ENCODE measurements at places on chromosomes 7 and 10.

- no peak for DNase-seq
- H3K27ac ChIP-seq = no peak within 1 kb of the TSS
- no peaks in the 10 kb centered on the region for H3K4me1 ChIP-seq
- no peaks in the 10 kb centered on the region for H3K36me3 ChIP-seq
- H3K4me3 ChIP-seq = no peak within 1 kb of the TSS
Observed at GRCh38 chr10:48684792-48685623, at the start of gene WDFY4. Gene WDFY4 (plus strand): TSS chr10:48684873. CDS start chr10:48709733, 24,860 bp downstream.

GRCh38 chr7:134365341-134366054 lies 48.8 kb upstream of the SLC35B4 start:
- H3K36me3 ChIP-seq = no peaks in the 10 kb centered on the region
- no peaks in the 10 kb centered on the region for H3K27me3 ChIP-seq
- no peak overlapping the region for H3K27ac ChIP-seq
- no peaks in the 10 kb centered on the region for H3K4me1 ChIP-seq

DNA sequence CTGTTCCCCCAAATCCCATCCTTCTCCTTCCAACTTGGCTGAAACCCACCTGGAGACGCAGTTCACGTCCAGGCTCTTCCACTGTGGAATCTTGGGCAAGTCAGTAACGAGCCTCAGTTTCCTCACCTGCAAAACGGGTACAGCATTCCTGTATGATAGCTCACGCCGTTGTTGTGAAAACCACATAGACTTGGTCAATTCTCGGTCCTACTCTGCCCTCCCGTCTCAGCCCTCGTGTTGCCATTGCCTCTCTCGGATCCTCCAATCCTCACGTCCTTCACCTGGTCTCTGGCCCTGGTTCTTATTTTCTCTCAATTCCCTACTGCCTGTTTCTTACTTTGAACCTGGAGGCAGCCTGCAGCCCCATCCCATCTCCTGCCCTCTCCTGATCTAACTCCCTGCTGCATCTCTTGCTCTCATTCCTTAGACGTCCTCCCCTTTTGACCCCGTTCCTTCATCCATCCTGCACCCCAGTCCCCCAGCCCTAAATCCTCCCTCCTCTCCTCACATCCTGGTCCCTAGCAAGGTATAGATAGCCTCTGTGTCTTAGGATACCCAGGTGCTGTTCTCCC lies 2.0 kb upstream of the MUC12 start:
- peaks cover 8% of the 10 kb centered on the region for H3K4me1 ChIP-seq
- no peaks in the 10 kb centered on the region for H3K36me3 ChIP-seq
- H3K27ac ChIP-seq = no peak overlapping the region
- H3K4me3 ChIP-seq = no peak overlapping the region

- no peak for DNase-seq
- H3K4me3 ChIP-seq = no peak overlapping the region
- no peaks in the 10 kb centered on the region for H3K27me3 ChIP-seq
- H3K27ac ChIP-seq = no peak overlapping the region
- peaks cover 3% of the 10 kb centered on the region for H3K36me3 ChIP-seq
Observed at GRCh38 chr7:157255201-157255606, 81.6 kb upstream of the DNAJB6 start.

- H3K36me3 ChIP-seq = no peaks in the 10 kb centered on the region
- H3K27me3 ChIP-seq = peaks cover 39% of the 10 kb centered on the region
- no peak overlapping the region for H3K27ac ChIP-seq
Observed at GRCh38 chr7:51314726-51315125, 1.9 kb downstream of the COBL start.

- H3K4me3 ChIP-seq = no peak overlapping the region
- H3K27me3 ChIP-seq = peaks cover 10% of the 10 kb centered on the region
- H3K36me3 ChIP-seq = no peaks in the 10 kb centered on the region
- no peak for DNase-seq
- no peaks in the 10 kb centered on the region for H3K4me1 ChIP-seq
Observed at GRCh38 chr7:128191136-128191844, 49.8 kb upstream of the LEP start.

GRCh38 chr10:91357497-91357896 lies 52.6 kb upstream of the HECTD2 start:
- no peaks in the 10 kb centered on the region for H3K36me3 ChIP-seq
- H3K27me3 ChIP-seq = no peaks in the 10 kb centered on the region
- H3K4me1 ChIP-seq = peaks cover 7% of the 10 kb centered on the region
- no peak overlapping the region for H3K27ac ChIP-seq
- DNase-seq = no peak

- H3K4me3 ChIP-seq = no peak overlapping the region
- no peaks in the 10 kb centered on the region for H3K27me3 ChIP-seq
- no peaks in the 10 kb centered on the region for H3K36me3 ChIP-seq
- DNase-seq = peak; percentile 22
- H3K4me1 ChIP-seq = no peaks in the 10 kb centered on the region
Observed at GRCh38 chr10:60414877-60415585, 25.4 kb upstream of the ANK3 start.

GRCh38 chr10:660413-660969 lies 29.0 kb downstream of the DIP2C start:
- no peak overlapping the region for H3K4me3 ChIP-seq
- H3K4me1 ChIP-seq = peaks cover 34% of the 10 kb centered on the region
- H3K36me3 ChIP-seq = no peaks in the 10 kb centered on the region
- no peak for DNase-seq
- no peaks in the 10 kb centered on the region for H3K27me3 ChIP-seq
- H3K27ac ChIP-seq = no peak overlapping the region

DNA sequence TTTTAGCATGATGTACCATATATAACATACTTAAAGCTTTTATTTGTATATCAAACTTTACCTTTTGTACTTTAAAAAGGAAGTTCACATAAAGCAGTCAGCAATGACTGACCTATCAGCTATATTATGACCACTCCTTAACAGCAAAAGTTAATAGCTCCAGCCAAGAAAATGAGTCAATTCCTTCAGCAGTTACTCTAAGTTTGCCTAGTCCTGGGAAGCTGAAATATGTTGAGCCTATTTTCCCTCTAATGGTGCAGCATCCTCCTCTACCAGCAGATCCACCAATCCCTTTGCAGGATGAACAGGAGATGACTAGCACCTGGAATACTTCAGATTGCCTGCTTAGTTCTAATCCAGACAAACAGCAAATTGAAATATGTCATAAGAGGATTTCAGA lies 64.2 kb downstream of the CUL2 start:
- peaks cover 4% of the 10 kb centered on the region for H3K36me3 ChIP-seq
- no peak overlapping the region for H3K27ac ChIP-seq
- DNase-seq = no peak
- no peaks in the 10 kb centered on the region for H3K27me3 ChIP-seq
- no peak overlapping the region for H3K4me3 ChIP-seq
- H3K4me1 ChIP-seq = no peaks in the 10 kb centered on the region

DNA sequence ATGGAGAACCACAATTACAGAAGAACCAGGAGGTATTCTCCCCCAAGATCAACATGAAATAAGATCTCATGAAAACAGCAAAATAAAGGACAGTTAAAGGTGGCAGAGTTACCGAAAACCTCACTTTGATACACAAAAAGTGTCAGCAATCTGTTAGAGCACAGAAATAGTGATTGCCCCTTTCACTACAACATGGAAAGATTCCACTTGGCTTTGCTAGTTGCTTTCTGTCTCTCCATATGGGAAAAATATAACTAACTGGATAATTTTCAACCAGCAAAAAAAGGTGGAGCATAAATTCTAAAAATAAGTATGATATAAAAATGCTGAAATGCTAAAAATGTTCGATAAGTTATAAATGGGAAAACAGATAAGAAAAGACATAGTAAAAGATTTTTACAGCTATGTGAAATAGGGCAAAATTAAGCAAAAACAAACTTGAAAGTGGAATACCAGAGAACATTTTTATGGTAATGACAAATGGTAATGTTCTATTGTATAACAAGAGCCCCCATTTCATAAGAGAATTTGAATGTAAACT lies 90.2 kb downstream of the GPR85 start:
- H3K27me3 ChIP-seq = no peaks in the 10 kb centered on the region
- H3K36me3 ChIP-seq = no peaks in the 10 kb centered on the region
- no peak for DNase-seq

DNA sequence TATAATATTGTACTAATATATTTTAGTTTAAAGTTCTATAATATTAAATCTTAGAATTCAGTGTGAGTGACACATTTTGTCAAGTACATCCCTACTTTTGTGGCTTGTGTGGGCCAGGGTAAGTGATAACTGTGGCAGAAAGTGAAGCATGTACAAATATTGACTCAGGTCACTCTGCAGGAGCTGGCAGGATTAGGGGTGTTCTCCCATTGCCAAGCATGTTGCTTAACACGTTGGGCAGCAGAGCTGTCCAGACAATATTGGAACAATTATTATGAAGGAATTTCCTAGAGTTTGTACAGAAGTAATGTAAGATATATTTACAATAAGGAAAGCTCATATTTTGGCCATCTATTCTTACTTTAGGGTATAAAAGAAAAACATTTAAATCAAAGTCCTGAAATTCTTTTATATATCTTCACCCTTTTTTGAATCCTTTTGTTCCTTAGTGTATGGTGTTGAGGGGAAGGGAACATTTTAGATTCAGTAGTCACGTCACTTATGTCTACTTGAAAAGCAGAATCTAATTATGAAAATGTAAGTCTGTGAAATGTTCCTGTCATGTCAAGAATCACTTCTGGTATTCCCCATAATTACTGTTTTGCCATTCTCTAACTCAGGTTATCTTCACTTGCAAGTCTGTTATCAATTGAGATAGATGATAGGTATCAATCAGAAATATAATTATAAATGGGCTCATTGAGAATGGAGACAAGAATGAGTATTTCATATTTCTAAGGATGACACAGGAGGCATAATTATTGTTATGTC lies 4.0 kb downstream of the HDAC9 start:
- no peak overlapping the region for H3K27ac ChIP-seq
- peaks cover 30% of the 10 kb centered on the region for H3K4me1 ChIP-seq
- H3K36me3 ChIP-seq = no peaks in the 10 kb centered on the region
- no peak for DNase-seq
- no peaks in the 10 kb centered on the region for H3K27me3 ChIP-seq
- H3K4me3 ChIP-seq = no peak overlapping the region

DNA sequence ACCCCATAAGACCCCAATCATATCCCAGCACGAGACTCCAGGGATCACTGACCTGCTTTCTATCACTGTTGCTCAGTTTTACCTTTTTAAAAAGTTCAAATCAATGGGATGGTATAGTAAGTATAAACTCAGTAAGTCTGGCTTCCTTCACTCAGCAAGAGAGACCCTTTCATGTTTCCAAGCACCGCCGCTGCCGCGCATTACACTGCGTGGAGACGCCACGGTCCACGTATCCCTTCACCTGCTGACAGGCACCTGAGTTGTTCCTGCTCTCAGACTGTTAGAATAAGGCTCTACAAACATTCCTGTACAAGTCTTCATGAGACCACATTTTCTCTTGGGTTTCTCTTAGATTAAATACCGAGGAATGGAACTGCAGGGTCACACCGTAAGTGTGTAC lies 28.3 kb downstream of the MAD1L1 start:
- no peaks in the 10 kb centered on the region for H3K36me3 ChIP-seq
- DNase-seq = no peak
- H3K27ac ChIP-seq = no peak overlapping the region
- H3K27me3 ChIP-seq = no peaks in the 10 kb centered on the region

GRCh38 chr10:88901984-88902789 lies 22.1 kb downstream of the STAMBPL1 start:
- no peaks in the 10 kb centered on the region for H3K36me3 ChIP-seq
- H3K4me1 ChIP-seq = peaks cover 3% of the 10 kb centered on the region
- no peak overlapping the region for H3K27ac ChIP-seq
- no peak for DNase-seq
- H3K27me3 ChIP-seq = no peaks in the 10 kb centered on the region

DNA sequence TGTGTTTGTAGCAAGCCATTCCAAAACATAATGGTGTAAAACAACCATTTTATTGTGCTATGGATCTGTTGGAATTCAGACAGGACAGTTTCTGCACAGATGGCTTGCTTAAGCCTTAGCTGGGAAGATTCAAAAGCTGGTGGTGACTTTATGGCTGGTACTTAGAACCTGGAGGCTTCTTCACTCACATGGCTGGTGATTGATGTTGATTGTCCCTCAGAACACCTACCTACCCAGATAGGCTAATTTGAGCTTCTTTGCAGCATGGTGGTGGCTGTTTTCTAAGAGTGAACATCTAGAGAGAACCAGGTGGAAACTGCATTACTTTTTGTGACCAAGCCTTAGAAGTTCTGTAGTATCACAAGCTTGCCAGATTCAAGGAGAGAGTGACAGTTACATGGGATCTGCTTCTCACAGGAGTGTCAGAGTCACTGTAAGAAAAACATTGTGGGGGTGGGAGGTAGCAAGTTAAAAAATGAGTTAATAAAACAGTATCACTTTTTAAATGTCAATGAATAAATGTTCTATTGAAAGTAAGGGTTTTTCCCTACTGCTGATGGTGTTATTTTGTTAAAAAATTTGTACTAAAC lies 7.1 kb downstream of the R3HCC1L start:
- H3K4me1 ChIP-seq = no peaks in the 10 kb centered on the region
- no peak overlapping the region for H3K4me3 ChIP-seq
- no peak overlapping the region for H3K27ac ChIP-seq
- H3K27me3 ChIP-seq = no peaks in the 10 kb centered on the region

- no peak for DNase-seq
Observed at GRCh38 chr7:25314094-25314730, 85.9 kb upstream of the NPVF start.

GRCh38 chr7:120052884-120053382 lies 220.0 kb upstream of the KCND2 start:
- H3K36me3 ChIP-seq = no peaks in the 10 kb centered on the region
- H3K27me3 ChIP-seq = no peaks in the 10 kb centered on the region
- no peak overlapping the region for H3K27ac ChIP-seq
- no peak for DNase-seq
- no peak overlapping the region for H3K4me3 ChIP-seq

- no peak for DNase-seq
- H3K36me3 ChIP-seq = no peaks in the 10 kb centered on the region
- peaks cover 4% of the 10 kb centered on the region for H3K4me1 ChIP-seq
- H3K4me3 ChIP-seq = no peak overlapping the region
- no peak overlapping the region for H3K27ac ChIP-seq
Observed at GRCh38 chr10:13790196-13790595, 203.4 kb downstream of the PRPF18 start.

DNA sequence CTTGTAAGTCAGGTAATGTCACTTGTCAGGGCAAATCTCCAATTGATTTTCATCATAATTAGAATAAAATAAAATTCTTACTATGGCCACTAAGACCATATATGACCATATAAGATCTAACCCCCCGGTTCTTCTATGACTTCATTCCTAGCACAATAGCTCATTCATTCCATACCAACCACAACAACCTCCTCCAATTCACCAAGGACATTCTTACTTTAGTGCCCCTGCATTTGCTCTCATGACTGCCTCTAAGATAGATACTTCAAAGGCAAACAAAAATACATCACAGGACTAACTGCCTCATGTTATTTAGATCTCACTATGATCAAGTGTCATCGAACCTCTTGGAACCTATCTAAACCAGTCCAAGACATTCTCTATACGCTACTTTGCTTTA lies 90.8 kb downstream of the SNX13 start:
- DNase-seq = no peak
- no peaks in the 10 kb centered on the region for H3K27me3 ChIP-seq
- no peaks in the 10 kb centered on the region for H3K36me3 ChIP-seq
- H3K4me1 ChIP-seq = no peaks in the 10 kb centered on the region
- H3K27ac ChIP-seq = no peak overlapping the region
